CD4-positive, alpha-beta T cell treated with Interleukin-1 beta for 1 hour (primary cell): ENCODE measurements at places on chromosomes 1 and 21.

GRCh38 chr1:39105841-39106765, 80.0 kb downstream of the NDUFS5 start:
- peak; percentile 20 for DNase-seq

DNA sequence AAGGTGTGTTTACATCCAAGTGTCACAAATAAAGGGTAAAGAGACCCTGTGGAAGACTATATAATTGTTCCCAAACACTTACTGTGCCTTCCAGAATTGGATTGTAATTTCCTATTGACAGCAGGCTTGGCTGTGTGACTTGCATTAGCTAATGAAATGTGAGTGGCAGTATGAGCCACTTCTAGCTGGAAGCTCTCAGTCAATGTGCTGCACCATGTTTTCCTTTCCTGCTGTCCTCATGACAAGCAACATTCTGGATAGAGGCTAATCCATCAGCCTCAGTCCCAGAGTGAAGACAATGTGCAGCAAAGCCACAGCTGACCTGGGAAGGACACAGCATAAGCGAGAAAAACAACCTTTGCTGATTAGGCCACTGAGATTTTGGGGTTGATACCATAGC, 5.9 kb upstream of the FOXJ3 start:
- DNase-seq = no peak

- peak; percentile 73 for DNase-seq
Observed at GRCh38 chr1:44036409-44037139, 5.3 kb upstream of the SLC6A9 start.

- DNase-seq = no peak
Observed at GRCh38 chr1:116878804-116879477, 30.8 kb upstream of the PTGFRN start.

GRCh38 chr1:48916130-48917069, 139.7 kb upstream of the BEND5 start:
- DNase-seq = peak; percentile 0
